ENCODE measurements at places on chromosomes 7 and 10.

DNA sequence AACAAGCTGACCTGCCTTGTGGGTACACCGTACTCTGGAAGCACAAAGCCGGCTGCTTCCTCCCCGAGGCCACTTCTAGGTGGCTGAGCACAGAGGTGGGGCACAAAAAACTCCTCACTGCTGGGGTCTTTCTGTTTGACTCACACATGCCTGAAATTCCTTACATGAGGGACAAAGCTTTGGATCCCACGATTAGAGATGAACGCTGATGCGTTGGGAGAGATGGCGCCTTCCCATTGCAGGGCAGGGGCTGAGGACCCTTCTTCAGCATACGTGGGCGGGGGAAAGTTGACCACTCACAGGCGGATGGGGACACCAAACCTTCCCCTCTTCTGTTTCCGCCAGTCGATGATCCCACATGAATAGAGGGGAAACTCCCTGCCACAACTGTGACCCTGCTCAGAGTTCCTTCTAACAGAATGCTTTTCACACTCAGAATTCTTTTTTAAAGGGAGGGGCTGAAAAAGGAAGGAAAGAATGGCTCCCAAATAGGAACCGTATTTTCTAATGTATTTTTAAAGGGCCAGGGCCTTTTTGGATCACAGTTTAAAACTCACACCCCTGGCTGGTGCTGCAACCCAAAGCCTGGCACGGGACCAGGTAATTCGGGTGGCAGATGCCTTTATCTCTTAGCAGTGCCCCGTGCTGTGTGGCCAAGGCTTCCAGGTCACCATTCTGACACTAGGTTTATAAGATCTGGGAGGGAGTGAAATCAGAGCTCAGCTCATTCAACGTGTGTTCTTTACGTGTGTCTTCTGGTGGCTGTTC, 134.0 kb downstream of the PRKAG2 start:
- peak; percentile 30 for DNase-seq

GRCh38 chr7:98464558-98464940, 63.7 kb upstream of the BAIAP2L1 start:
- DNase-seq: no peak

DNA sequence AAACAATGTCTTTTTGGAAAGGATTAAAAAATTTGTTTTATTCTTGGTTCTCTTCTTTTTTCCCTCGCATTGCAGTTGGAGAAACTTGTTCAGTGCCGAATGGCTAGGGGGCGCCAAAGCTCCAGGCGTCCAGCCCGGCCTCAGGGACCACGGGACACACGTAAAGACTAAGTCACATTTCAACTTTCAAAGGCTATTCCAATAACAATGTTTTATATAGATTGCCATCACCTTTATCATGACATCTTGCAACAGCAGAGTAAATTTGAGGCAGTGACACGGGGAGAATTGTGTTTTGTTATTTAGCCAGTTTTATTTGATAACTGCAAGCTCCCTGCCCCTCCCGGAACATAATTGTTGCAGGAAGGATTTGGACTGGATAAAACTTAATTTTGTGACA, 2.2 kb upstream of the IGFBP3 start:
- DNase-seq: peak; percentile 42

DNA sequence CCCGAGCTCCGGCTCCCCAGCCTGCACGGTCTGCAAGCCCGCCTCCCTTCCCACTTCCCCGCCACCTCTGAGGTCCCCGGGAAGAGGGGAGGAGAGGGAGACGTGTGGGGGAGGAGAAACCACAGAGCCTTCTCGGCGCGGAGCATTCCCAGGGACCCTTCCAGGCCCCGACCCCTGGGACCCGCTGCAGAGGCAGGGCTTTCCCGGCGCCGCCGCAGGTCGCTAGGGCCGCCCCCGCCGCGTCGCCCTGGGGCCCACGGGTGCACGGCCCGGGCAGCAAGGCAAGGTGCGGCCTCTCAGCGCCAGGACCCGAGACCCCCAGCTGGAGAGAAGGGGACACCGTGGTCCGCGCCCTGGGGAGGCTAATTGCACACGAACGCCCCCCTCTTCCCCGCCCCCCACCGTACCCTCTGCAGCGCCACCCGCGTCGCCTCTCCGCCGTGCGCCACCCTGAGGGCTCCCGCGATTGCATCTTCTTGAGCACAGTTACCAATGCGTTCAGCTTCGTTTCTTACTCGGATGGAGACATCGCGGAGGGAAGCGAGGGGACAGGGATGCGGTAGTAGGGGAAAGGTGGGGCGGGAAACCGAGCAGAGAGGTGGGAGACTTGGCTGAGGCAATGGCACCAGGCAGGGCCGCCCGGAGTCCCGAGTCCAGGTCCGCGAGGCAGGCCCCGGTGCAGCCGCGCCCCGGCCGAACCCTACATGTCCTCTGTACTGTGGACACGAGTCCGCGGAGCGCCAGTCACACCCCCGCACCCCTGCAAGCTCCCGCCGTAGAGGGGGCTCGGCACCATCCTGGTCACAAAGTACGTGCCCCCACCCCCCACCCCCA, 28.9 kb downstream of the SKIDA1 start:
- DNase-seq: peak; percentile 29

- DNase-seq: no peak
Observed at GRCh38 chr10:119041326-119041725, 11.8 kb downstream of the NANOS1 start.

GRCh38 chr7:52944921-52945320, 90.5 kb upstream of the POM121L12 start:
- DNase-seq: no peak

DNA sequence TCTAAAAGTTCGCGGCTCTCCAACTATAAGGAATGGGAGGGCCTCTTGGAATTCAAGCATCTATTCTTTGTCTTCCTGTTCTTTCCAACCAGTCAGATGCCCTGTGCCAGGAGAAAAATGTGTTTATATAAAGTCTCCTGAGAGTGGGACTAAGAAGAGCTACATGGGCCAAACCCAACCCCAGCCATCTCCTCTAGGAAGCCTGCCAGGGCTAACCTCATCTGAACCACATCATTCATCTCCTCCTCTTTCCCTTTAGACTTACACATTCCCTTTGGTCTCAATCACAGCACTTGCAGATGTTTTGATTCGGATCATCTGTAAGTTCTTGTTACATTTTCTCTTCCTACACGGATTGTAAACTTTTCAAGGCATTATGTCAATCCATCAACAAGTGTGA, 62.6 kb downstream of the DOCK4 start:
- no peak for DNase-seq

Measured in hematopoietic multipotent progenitor cell treated with erythropoietin and hydrocortisone succinate and interleukin-3 and kit ligand, for 8 days (in vitro differentiated cells).